ENCODE measurements at places on chromosomes 6 and 20. TPM values are rescaled to one million over a fixed set of nuclear protein-coding genes. Genes with fewer than 3 reads are reported as not detected.
A peak's percentile ranks its signal among the peaks of the same experiment; 100 is the strongest.

GRCh38 chr6:108644252-108644651 is 83.5 kb downstream of the FOXO3 start:
- DNase-seq, result no peak

- no peak for DNase-seq
Measured at GRCh38 chr6:15313367-15313766, 67.5 kb downstream of the JARID2 start.

DNA sequence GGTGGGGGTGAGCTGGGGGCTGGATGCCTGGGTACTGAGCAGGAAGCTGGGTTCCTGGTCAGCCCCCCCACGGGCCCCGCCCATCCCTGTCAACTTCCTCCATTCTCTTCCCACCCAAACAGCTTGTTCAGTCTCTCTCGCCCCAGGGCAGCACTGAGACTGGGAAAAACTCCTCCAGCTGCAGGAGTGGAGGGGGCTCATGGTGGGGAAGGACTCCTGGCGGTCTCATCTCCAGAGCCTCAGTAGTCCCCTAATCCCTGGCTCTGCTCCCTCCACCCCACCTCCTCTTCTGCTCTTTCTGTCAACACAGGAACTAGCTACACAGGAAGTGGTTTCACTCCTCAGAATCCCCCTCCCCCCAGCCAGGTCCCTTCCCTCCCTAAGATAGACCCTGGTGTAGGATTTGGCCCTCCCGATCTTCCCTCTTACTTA is at the start of gene GPSM3:
Gene GPSM3, minus strand, starts transcription at position 36 of the 432 bp plus-strand sequence. CDS start 130 bp downstream, outside the sequence.
- peak; percentile 32 for DNase-seq

DNA sequence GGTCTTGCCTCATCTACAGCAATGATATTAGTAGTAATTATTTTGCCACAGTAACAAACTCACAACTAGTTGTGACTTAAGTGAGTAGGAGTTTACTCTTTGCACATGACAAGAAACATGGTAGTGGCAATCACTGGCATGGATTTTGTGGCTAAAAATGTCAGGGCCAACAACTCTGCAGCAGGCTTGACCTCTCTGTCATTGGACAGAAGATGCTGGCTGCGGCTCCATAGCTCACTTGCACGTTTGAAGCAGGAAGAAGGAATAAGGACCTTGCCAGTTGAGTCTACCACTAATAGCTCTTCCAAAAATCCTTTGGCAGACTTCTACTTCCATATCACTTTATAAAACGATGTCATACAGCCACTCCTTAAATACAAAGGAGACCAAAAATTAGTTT is 117.3 kb downstream of the ADGRG6 start:
- DNase-seq, result no peak

DNA sequence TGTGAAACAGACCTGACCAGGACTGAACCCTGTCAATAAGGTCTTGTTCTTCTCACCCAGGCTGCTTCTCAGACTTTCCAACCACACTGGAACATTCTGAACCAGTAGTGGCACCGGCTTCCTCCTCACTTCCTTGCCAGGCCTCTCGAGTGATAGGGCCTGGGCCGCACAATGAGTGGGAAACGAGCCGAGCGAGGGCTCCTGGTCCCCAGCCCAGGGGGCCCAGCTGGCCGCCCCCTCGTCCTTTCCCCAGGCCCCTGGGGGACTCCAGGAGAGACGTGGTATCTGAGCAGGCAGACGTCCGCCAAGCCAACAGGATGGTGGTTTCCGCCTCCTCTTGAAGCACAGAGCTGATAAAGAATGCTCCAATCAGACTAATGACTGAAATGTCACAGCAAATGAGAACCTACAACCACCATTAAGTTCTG is 117.9 kb downstream of the GMDS start:
- DNase-seq, result no peak

DNA sequence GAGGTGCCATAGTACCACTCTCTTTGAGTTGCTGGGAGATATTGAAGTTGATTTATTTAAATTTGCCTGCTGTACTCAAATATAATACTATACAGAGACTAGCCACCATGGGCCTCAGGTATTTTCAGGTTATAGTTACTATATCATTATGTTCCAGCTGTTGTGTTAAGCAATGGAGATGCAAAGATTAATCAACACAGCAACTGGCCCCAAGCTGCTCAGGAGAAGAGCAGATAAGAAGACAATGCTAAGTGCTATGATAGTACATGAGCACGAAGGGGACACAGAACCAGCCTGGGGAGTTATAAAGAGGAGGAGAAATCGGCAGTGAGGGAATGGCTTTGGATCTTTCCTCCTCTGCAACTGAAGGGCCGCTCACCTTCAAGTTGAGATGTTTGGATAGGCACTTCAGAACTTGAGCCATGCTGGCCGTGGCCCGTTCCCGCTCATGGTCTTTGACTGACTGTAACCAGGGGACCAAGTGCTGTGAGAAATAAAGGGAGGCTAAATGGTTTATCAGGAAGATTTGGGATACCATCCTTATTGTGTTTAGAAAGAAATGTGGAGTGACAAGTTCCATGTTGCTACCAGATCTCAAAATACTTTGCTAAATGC is 24.3 kb upstream of the RPN2 start:
- no peak for DNase-seq

- DNase-seq, result no peak
Measured at GRCh38 chr20:5447188-5447587, 130.4 kb upstream of the PROKR2 start.

DNA sequence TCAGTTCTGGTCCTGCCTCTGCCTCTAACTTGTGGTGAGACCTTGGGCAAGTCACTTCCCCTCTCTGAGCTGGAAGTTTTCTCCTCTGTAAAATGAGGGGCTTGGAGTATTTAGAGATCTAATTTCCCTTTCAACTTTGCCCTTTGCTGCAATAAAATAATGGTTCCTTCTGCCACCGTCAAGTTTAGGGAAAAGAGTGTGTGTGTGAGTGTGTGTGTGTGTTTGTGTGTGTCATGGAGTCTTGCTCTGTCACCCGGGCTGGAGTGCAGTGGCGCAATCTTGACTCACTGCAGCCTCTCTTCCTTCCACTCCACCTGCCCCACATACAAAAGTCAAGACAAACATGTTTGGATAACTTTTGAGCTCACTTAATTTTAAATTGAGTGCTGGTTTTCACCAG is 39.2 kb upstream of the PIM1 start:
- DNase-seq, result no peak

- DNase-seq, result no peak
Measured at GRCh38 chr20:38892091-38892981, 33.9 kb upstream of the FAM83D start.

- DNase-seq, result no peak
Measured at GRCh38 chr6:55979526-55979925, 104.1 kb upstream of the BMP5 start.

- DNase-seq, result no peak
Measured at GRCh38 chr6:157223021-157223430, 100.3 kb downstream of the TMEM242 start.

GRCh38 chr6:134049176-134049575 is 3.2 kb downstream of the SLC2A12 start:
- no peak for DNase-seq

- DNase-seq, result no peak
Measured at GRCh38 chr6:144632266-144632665, 347.1 kb downstream of the UTRN start.

Gene FAM217A
- not detected for total RNA-seq

Gene RGS17
- total RNA-seq, result 6.5 TPM

Gene C6orf118
- 0.29 TPM for total RNA-seq

Gene CLPSL1
- total RNA-seq, result not detected

Gene TBX18
- total RNA-seq, result not detected
